ENCODE measurements at places on chromosomes 12 and 14. TPM values are rescaled to one million over a fixed set of nuclear protein-coding genes. Genes with fewer than 3 reads are reported as not detected.

DNA sequence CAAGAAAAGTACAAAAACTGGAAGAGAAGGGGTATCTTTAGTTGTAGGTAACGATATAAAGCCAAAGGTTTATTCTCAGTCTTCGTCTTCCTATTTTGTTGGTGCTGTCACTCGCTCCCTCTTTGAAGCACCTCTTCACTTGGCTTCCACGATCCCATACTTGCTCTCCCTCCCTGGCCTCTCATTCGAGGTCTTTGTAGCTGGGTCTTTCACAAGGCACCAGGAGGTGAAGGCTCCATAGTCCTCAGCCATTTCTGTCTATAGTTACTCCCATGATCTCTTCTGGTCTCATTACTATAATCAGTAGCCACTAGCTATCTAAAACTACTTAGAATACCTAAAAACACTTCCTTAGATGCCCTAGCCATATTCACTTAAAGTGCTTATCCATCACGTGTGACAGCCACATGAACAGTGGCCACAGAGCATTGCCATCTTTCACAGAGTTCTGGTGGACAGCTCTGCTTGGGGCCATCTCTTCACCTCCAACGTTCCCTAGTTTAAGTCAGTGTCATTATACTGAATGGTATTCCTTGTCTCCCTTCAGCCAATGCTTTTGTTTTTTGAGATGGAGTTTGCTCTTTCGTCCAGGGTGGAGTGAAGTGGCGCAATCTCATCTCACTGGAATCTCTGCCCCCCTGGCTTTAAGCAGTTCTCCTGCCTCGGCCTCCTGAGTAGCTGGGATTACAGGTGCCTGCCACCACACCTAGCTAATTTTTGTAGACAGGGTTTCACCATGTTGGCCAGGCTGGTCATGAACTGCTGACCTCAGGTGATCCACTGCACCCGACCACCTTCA is 57.1 kb downstream of the ATP2A2 start:
- no peak overlapping the region for H3K27ac ChIP-seq
- no peak overlapping the region for H3K4me3 ChIP-seq
- H3K27me3 ChIP-seq, result no peaks in the 10 kb centered on the region
- no peaks in the 10 kb centered on the region for H3K4me1 ChIP-seq

DNA sequence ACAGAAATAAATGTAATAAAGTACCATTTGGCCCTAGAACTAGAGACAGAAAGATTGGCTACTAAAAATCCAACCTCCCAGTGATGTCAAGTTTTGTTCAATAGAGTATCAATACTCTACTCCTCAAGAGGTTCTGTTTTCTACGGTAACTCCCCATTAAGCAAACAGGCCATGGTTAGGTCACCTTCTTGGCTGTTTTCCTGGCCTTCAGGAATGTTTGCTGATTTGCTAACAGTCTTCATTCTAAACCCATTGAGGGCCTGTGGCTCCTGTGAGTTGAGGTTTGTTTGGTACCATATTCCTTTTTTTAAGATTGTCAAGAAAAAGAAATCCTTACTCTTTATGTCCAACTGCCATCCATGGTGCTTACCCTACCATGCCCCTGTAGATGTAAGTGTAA is 1022.0 kb upstream of the TMEM132C start:
- H3K4me1 ChIP-seq, result no peaks in the 10 kb centered on the region
- H3K4me3 ChIP-seq, result no peak overlapping the region
- no peaks in the 10 kb centered on the region for H3K27me3 ChIP-seq
- no peak for DNase-seq

DNA sequence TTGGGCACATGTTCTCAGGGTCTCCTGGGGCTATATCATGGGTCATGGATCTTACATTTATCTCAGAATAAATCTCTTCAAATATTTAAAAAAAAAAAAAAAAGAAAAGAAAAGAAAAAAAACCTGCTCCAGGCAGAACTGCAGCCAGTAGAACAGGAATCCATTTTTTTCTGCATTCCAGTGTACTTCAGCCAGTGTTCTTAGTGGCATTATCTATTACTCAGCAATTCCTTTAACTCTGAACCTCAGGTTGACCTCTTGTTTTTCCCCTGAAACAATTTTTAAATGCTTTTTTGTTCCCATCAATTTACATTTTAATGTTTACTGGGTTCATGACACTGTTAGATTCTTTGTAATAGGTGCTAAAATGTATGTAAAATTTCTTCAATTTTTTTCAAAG is 66.7 kb upstream of the STXBP6 start:
- no peak for DNase-seq
- H3K4me1 ChIP-seq, result no peaks in the 10 kb centered on the region
- no peak overlapping the region for H3K4me3 ChIP-seq
- H3K36me3 ChIP-seq, result no peaks in the 10 kb centered on the region
- no peak overlapping the region for H3K27ac ChIP-seq

DNA sequence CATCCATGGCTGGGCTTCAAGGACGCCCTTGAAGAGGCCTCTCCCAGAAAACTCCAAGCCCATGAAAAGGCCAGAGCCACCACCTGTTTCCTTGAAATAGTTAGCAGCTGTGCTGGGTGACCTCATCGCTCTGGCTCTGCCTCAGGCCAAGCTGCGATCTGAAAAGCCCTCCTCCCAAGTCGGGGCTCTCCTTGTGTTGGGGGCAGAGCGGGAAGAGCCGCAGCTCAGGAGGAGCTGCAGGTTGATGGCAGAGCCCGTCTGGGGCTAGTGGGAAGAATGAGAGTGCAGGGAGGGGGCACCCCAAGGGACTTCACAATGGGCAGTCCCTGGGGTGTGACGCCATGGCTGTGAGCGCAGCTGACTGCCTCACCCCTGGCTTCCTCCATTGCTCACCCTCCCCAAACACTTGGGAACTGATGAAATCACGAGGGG is 50.0 kb upstream of the STON2 start:
- no peak for DNase-seq
- no peak overlapping the region for H3K27ac ChIP-seq
- peaks cover 20% of the 10 kb centered on the region for H3K27me3 ChIP-seq

DNA sequence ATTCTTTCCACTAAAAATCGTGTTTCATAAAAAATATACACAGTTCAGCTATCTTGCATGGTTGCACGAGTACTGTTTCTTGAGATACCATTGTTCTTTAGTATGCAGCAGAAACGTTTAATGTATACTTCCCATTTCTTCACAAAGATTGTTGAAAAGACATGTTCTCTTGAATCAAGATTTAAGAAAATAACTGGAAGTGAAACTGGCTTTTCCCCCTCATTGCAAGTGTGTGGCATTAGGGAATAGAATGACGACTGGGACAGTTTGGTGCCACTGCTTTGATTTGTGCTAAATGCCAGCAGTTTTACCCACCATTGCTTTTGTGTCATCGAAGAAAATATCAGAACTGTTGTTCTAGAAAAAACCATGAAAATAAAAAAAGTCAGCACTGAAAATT is 20.3 kb upstream of the DHRS2 start:
- H3K4me1 ChIP-seq, result peaks cover 10% of the 10 kb centered on the region
- no peak for DNase-seq
- no peak overlapping the region for H3K4me3 ChIP-seq
- peaks cover 3% of the 10 kb centered on the region for H3K27me3 ChIP-seq

GRCh38 chr14:32474478-32475195 is 145.5 kb downstream of the AKAP6 start:
- H3K27ac ChIP-seq, result no peak overlapping the region
- no peak for DNase-seq
- no peaks in the 10 kb centered on the region for H3K4me1 ChIP-seq
- H3K36me3 ChIP-seq, result no peaks in the 10 kb centered on the region
- H3K27me3 ChIP-seq, result no peaks in the 10 kb centered on the region

- H3K27me3 ChIP-seq, result no peaks in the 10 kb centered on the region
- H3K36me3 ChIP-seq, result no peaks in the 10 kb centered on the region
- no peak overlapping the region for H3K4me3 ChIP-seq
These were observed 62.6 kb upstream of the NTF3 start for GRCh38 chr12:5369298-5369697.

DNA sequence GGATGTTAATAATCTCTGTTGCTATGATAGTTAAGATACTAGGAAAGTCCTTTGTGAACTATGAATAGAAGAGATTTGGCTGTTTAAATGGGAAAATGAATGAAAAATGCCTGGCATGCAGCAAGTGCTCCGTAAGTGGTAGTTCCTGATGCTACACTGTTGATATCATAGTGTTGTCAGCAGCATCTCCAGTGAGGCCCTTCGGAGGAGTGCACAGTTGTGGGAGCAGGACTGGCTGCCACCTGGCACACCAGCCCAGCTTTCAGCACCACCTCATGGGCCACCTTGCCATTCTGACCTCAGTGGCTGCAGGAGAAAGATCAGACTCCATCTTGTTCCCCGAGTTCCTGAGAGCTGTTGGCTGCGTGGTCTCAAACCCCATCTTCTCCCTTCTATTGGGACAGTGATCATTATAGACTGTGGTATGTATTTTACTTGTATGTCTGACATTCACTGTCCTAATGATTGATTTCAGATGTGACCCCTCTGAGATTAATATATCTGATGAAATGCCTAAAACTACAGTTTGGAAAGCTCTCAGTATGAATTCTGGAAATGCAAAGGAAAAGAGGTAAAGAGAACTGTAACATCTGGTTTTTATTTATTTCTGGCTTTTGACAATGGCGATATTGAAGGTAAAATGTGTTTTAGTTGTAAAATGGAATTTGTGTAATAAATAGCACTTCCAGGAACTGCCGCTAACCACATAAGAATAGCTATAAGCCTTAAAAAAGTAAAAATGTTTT is 80.9 kb downstream of the SLC4A8 start:
- H3K4me3 ChIP-seq, result no peak overlapping the region
- H3K4me1 ChIP-seq, result no peaks in the 10 kb centered on the region
- no peaks in the 10 kb centered on the region for H3K36me3 ChIP-seq
- H3K27ac ChIP-seq, result no peak overlapping the region
- DNase-seq, result no peak

DNA sequence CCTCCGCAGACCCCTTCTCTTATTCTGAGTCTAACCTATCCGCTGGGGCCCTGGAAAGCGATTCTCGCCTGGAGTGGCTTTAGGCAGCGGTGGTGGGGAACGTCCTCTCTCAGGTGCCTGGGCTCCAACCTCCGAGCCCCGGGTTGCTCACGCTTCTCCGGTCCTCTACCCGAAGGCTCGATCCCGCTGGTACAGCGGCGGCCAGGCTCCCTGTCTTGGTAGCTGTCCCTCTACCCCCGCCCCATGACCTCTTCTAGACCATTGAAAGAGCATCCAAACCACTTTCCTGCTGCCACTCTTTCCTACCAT is 505 bp upstream of the HEBP1 start:
- peak overlapping the region; percentile 81 for H3K4me3 ChIP-seq
- no peaks in the 10 kb centered on the region for H3K36me3 ChIP-seq
- H3K27me3 ChIP-seq, result peaks cover 36% of the 10 kb centered on the region
- H3K4me1 ChIP-seq, result peaks cover 25% of the 10 kb centered on the region
- DNase-seq, result peak; percentile 47

- H3K27me3 ChIP-seq, result no peaks in the 10 kb centered on the region
- no peaks in the 10 kb centered on the region for H3K4me1 ChIP-seq
- no peak overlapping the region for H3K4me3 ChIP-seq
- H3K36me3 ChIP-seq, result no peaks in the 10 kb centered on the region
These were observed 97.7 kb downstream of the AKAP6 start for GRCh38 chr14:32426586-32427388.

DNA sequence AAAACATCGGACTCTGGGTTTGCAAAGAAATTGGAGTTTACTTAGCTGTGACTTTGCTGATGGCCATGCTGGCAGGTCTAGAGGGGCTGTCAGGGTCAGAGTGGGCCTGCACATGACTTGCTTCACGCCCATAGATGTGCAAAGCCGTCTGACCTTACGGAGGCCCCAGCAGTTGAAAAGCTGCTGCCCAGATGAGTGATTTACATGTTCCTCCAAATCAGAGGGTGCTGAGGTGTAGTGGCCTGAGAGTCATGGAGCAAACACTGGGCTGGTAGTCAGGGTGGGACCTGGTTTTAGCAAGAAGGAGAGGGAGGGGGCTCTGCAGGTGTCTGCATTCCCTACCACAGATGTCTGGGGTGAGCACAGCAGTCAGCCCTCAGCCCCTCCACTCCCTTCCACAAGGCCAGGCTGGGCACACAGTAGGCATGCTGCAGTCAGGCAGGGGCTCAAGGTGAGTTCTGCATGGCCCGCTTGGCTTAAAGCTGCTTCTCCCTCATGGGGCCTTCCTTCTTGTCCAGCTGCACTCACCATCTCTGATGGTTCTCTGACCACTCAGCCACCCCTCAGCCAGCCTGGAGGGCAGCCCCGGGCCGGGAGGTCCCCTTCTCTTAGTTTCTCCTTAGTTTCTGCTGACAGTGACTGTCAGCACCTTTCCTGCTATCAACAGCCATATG is 34.2 kb upstream of the EML1 start:
- H3K4me1 ChIP-seq, result peaks cover 2% of the 10 kb centered on the region
- no peak overlapping the region for H3K27ac ChIP-seq
- peaks cover 6% of the 10 kb centered on the region for H3K27me3 ChIP-seq
- DNase-seq, result no peak

GRCh38 chr12:105322070-105322469 is 8.4 kb upstream of the C12orf75 start:
- no peaks in the 10 kb centered on the region for H3K27me3 ChIP-seq
- H3K27ac ChIP-seq, result no peak overlapping the region
- H3K4me1 ChIP-seq, result peaks cover 76% of the 10 kb centered on the region
- peaks cover 14% of the 10 kb centered on the region for H3K36me3 ChIP-seq
- no peak overlapping the region for H3K4me3 ChIP-seq

DNA sequence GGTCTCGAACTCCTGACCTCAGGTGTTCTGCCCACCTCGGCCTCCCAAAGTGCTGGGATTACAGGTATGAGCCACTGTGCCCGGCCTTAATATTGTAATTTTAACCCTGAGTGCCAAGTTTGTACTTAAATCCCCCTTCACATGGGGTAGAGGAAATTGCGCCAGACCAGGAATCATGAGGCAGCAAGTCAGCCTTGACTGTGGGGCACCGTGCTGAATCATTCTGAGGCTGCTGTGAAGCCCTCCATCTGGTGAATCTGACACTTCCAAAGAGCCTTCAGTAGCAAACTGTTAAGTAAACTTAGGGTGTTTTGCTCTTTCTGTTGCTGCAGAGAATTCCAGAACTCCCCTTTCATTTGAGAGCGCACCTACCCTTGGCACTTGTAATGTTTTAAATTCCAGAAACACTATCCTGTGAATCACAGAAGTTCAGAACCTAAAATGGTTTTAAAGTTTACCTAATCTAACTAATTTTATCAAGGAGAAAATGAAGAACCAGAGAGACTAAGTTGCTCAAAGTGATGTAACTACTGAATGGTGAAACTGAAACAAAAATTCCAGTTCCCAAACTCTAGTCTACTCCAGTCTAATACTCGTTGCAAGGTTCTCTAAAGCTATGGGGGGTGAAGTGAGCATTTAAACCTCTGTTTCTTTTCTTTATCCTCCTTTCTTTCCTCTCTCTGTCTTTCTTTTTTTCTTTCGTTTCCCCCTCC is 7.5 kb downstream of the HEBP1 start:
- H3K4me1 ChIP-seq, result peaks cover 17% of the 10 kb centered on the region
- no peak for DNase-seq
- no peaks in the 10 kb centered on the region for H3K27me3 ChIP-seq
- H3K27ac ChIP-seq, result peak overlapping the region; percentile 10

GRCh38 chr14:57748279-57748678 is 117.6 kb downstream of the SLC35F4 start:
- H3K4me1 ChIP-seq, result no peaks in the 10 kb centered on the region
- no peaks in the 10 kb centered on the region for H3K36me3 ChIP-seq
- H3K27ac ChIP-seq, result no peak overlapping the region
- DNase-seq, result no peak
- no peaks in the 10 kb centered on the region for H3K27me3 ChIP-seq

TCL1B gene
- not detected for total RNA-seq

NUAK1 gene
- total RNA-seq, result not detected

Data from activated CD8-positive, alpha-beta T cell treated with anti-CD3 and anti-CD28 coated beads, Interleukin-2, amount 10 ng/mL, durations not matched to agents 7 days and 5 days (primary cell).